ENCODE measurements at places on chromosomes 6 and 20. TPM values are rescaled to one million over a fixed set of nuclear protein-coding genes. Genes with fewer than 3 reads are reported as not detected.

The HCRTR2 gene
- total RNA-seq = not detected

The CAGE1 gene
- total RNA-seq = not detected

The AVP gene
- total RNA-seq = not detected

The RFX6 gene
- not detected for total RNA-seq

The TNF gene
- 0.12 TPM for total RNA-seq

The DEFB132 gene
- total RNA-seq = not detected

- H3K4me3 ChIP-seq = no peak overlapping the region
- peaks cover 26% of the 10 kb centered on the region for H3K4me1 ChIP-seq
- H3K36me3 ChIP-seq = no peaks in the 10 kb centered on the region
- peaks cover 16% of the 10 kb centered on the region for H3K27me3 ChIP-seq
- no peak for DNase-seq
Observed at GRCh38 chr6:27507041-27507956, 34.4 kb upstream of the ZNF184 start.

GRCh38 chr6:37177935-37178517 is 8.1 kb downstream of the PIM1 start:
- H3K4me3 ChIP-seq = no peak overlapping the region
- H3K36me3 ChIP-seq = peaks cover 11% of the 10 kb centered on the region
- H3K4me1 ChIP-seq = no peaks in the 10 kb centered on the region
- no peak overlapping the region for H3K27ac ChIP-seq
- no peak for DNase-seq
- H3K27me3 ChIP-seq = peaks cover 5% of the 10 kb centered on the region

DNA sequence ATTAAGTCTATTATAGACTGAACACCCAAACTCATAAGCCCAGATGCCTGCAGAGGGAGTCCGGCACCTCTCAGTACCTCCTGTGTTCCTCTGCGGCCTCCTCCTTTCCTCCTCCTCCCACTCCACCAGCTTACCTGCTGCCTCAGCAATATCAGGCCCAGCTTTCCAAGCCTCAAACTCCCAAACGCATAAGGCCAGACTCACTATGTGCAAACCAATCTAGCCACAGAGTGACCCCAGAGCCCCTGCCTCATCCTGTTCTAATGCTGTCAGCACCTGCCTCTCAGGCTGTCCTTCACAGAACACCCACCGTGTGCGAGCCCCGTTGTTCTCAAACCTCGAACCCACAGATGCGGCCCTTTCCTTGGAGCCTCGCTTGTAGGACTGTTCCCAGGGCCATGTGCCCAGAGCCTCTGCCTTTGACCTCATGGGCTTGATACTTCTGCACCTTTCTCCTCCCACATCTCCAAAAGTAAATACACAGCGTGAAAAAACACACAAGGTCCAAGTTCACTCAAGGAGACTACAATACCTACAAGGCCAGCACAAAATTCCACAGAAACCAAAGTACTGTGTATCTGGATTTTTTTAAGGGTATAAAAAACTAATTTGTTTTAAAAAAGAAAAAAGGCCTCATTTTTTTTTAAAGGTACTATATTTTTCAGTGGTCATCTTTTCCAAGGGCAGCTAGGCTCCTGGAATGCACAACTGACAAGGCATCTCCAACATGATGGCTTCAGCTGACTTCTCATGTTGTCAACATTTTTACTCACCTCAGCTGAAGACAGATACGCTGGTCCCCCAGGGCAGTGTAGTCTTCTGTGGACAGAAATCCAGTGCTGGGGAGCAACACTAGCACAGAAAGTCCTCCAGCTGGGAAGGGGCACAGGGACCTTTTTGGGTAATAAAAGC is 52.3 kb downstream of the ABHD12 start:
- no peaks in the 10 kb centered on the region for H3K27me3 ChIP-seq
- H3K4me1 ChIP-seq = peaks cover 27% of the 10 kb centered on the region
- H3K27ac ChIP-seq = no peak overlapping the region
- no peak overlapping the region for H3K4me3 ChIP-seq

GRCh38 chr6:156502969-156503504 is 274.1 kb upstream of the ARID1B start:
- no peak overlapping the region for H3K27ac ChIP-seq
- no peak overlapping the region for H3K4me3 ChIP-seq
- no peak for DNase-seq
- no peaks in the 10 kb centered on the region for H3K36me3 ChIP-seq

All from HFFc6 (cell line).